Ecto neural progenitor cell (in vitro differentiated cells): ENCODE measurements at places on chromosomes 13 and 19.

GRCh38 chr19:3516675-3517207, 10.6 kb downstream of the FZR1 start:
- no peak for DNase-seq

GRCh38 chr19:2722541-2723344, 1.6 kb upstream of the DIRAS1 start:
- no peak for DNase-seq

DNA sequence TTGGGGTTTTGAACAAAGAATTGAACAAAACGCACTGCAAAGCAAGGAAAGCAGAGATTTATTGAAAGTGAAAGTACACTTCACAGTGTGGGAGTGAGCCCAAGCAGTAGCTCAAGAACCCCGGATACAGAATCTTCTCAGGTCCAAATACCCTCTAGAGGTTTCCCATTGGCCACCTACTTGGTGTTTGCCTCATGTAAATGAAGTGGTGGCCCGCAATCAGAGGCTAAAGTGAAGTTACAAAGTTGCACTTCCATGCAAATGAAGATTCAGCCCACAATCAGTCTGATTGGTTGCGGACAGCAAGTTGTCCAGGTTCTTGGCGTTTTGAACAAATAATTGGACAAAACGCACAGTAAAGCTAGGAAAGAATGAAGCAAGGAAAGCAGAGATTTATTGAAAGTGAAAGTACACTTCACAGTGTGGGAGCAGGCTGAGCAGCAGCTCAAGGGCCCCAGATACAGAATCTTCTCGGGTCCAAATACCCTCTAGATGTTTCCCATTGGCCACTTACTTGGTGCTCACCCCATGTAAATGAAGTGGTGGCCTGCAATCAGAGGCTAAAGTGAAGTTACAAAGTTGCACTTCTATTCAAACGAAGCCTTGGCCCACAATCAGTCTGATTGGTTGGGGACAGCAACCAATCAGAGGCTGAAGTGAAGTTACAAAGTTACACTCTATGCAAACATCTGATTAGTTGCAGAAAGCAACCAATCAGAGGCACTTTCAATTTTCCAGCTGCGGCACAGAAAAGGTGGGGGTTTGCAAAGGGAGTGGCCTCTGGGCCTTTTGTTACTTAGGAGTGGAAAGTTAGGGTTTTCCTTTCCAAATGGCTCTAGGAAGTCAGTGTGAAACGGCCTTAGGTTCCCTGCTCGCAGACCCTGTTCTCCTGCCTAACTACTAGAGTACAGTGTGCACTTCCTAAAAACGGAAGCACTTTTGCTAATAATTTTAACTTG, 4.8 kb upstream of the TM9SF2 start:
- no peak for DNase-seq

DNA sequence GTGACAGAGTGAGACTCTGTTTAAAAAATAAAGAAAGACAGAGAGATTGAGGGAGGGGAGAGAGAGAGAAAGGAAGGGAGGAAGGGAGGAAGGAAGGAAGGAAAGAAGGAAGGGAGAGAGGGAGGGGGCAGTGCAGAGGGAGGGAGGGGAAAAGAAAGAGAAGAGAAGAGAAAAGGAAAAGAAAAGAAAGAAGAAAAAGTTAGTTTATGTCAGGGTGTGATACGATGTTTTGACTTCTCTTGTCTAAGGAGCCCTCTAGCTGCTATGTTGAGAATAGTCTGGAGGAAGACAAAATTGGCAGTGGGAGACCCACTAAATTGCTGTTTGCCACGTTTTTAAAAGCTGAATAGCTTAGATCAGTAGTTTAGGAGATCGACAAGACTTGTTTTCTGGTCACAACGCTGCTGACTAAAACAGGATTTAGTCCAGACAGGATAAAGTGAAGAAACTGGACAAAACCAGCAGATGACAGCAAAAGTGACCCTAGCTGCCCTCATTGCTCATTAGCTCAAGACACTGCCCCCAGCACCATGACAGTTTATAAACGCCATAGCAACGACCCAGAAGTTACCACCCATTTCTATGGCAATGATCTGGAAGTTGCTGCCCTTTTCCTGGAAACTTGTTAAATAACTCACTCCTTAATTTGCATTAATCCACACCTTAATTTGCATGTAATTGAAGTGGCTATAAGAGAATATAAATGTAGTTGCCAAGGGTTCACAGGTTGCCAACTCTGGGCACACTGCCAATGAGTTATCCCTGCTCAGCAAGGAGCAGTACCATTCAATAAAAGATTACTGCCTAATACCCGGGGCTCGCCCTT, 11.1 kb downstream of the TEX101 start:
- no peak for DNase-seq

GRCh38 chr13:30816736-30817135, 81.4 kb downstream of the ALOX5AP start:
- DNase-seq: no peak

DNA sequence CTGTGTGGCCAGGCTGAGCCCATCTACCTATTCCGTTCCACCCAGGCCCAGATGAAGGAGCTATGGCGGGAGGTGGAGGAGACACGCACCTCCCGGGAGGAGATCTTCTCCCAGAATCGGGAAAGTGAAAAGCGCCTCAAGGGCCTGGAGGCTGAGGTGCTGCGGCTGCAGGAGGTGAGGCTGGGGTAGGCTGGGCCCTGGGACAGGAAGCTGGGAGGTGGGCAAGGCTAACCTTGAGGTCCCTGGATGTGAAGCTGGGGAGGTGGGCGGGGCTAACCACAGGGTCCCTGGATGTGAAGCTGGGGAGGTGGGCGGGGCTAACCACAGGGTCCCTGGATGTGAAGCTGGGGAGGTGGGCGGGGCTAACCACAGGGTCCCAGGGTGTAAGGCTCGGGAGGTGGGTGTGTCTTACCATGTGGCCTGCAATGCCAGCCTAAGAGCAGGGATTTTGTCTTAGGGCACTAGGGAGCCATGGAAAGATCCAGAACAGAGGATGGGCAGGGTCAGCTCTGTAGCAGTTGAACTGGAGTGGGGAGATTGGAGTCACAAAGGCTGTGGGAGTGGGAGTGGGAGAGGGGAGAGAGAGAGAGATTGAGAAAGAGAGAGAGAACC, 36.9 kb downstream of the KCNC3 start:
- DNase-seq: no peak

- DNase-seq: no peak
These were observed 4.4 kb downstream of the CLEC4M start for GRCh38 chr19:7767487-7767886.

- DNase-seq: no peak
These were observed 54.8 kb upstream of the MIR17HG start for GRCh38 chr13:91292630-91293221.

- peak; percentile 94 for DNase-seq
These were observed 4.3 kb downstream of the CD37 start for GRCh38 chr19:49339301-49340068.

- no peak for DNase-seq
These were observed 14.8 kb upstream of the GPI start for GRCh38 chr19:34350161-34350561.

- no peak for DNase-seq
These were observed 2.9 kb downstream of the RPS11 start for GRCh38 chr19:49499030-49499670.

GRCh38 chr19:22619932-22620331, 14.2 kb upstream of the ZNF492 start:
- DNase-seq: no peak

DNA sequence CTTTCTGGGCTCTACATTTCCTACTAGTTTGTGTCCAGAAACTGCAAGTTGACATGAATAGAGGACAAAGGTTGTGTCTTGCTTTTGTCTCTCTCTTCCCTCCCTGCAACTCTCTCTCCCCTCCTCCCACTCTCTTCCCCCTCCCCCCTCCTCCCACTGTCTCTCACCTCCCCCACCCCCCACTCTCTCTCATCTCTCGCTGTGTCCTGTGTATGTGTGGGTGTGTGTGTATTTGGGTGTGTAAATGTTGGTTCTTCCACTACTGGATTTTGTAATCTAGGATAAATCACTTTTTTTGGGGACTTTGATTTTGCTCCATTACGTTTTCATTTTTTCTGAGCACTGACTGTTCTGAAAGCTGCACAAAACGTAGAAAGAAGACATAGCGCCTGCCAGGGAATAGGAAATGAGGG, 48.4 kb downstream of the AKAP11 start:
- no peak for DNase-seq

DNA sequence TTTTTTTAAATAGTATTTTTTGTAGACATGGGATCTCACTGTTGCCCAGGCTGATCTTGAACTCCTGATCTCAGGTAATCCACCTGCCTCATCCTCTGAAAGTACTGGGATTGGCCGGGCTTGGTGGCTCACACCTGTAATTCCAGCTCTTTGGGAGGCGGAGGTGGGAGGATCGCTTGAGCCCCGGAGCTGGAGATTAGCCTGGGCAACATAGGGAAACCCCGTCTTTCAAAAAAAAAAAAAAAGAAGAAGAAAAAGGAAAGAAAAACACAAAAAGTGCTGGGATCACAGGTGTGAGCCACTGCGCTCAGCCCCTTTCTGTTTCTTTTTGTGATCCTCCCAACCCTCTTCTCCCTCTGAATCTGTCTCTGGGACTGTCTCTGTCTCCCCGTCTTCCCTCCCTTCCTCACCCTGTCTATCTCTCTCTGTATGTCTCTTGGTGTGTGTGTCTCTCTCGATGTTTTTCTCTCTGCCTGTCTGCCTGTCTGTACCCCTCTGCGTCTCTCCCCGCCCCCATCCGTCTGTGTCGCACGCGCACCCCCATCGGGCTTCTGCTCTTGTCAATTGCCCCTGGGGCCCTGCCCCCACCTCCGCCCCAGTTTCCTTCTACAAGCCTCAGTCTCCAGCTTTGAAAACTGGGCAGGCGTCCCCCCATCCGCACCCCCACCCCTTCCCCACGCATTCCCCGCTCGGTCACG, 540 bp upstream of the ZFP36 start:
- DNase-seq: no peak

- no peak for DNase-seq
These were observed 348.1 kb downstream of the FOXO1 start for GRCh38 chr13:40318366-40318765.

GRCh38 chr19:42322305-42322704, 3.1 kb upstream of the MEGF8 start:
- no peak for DNase-seq

DNA sequence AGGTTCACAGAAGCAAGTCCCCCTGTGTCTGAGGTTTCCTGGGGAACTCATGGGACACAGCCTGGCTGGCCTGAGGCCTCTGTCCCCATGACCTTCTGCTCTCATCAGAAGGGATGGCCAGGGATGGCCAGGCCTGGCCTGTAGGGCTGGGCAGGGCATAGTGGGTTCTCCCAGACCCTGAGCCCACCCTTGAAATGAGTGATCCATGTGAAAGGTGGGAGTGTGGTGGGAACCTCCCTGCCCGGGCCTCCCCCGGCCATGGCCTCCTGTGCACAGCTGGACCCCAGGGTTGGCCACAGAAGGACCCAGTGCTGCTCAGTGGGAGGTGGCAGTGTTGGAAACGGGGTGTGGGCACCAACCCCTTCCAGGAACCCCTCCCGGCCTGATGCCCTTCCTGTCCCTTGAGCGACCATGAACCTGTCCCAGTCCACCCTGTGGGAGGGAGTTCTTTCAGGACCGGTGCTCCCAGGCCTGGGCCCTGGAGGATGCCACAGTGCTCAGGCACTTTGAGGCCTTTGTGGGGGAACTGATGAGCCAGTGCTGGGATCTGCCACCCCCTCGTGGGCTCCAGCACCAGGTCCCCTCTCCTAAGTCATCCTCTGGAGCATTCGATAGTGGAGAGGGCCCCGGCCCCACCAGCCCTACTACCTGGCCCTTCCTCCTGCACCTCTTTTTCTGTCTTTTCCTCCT, 15.5 kb upstream of the ZNF14 start:
- no peak for DNase-seq

DNA sequence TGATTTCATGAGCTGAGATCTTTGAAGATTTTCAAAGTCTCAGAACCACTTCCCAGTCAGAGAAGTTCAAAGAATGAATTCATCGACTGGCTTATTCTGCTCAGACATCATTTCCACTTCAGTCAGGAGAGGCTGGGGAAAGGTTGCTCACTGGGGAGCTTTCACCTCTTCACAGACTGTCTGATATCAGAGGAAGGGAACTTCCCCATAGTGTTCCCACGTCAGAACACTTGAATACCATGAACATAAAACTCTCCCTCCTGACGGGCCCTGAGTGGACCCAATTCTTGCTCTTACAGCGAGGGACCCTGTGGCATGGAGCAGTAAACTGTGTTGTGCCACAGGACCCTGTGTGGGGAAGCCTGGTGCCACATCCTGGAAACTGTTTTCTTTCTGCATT, 492.6 kb downstream of the COG6 start:
- DNase-seq: no peak

GRCh38 chr19:47436712-47437401, 17.5 kb upstream of the MEIS3 start:
- peak; percentile 91 for DNase-seq

- no peak for DNase-seq
These were observed 837.2 kb upstream of the MIR17HG start for GRCh38 chr13:90510319-90510718.

DNA sequence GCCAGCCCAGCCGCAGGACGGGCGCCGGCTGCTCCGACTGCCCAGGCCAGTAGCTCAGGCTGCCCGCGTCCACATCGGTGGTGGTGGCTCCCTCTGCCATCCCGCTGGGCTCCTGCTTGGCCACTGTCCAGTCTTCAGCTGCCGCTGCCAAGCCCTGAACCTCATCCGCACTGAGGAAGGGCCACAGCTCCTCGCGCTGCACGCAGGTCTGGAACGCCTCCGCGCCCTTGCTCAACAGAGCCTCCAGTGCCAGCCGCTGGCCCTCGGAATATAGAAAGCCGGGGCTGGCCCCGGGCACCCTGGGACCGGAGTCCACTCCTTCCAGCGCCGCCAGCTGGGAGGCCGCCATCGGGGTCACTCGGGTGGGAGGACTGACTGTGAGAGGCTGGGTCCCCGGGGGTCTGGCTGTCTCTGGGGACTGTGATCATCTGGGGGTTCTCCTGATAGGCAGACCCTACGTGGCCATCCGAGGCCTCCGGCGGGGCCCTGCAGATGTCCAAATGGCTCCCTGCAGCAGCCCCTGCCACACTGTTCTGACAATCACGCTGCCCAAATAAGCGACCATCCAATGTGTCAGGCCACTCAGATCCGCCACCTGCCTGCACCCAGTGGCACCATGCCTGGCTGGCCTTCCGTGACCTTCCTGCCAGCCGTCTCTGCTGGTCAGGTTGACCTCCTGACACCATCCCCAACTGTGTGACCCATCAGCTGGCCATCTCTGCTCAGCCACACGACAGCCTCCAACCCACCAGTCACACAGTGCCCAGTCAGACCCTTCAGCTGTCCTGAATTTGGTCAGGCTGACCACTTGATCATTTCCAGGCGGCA, 1.6 kb downstream of the FAM83E start:
- peak; percentile 50 for DNase-seq

DNA sequence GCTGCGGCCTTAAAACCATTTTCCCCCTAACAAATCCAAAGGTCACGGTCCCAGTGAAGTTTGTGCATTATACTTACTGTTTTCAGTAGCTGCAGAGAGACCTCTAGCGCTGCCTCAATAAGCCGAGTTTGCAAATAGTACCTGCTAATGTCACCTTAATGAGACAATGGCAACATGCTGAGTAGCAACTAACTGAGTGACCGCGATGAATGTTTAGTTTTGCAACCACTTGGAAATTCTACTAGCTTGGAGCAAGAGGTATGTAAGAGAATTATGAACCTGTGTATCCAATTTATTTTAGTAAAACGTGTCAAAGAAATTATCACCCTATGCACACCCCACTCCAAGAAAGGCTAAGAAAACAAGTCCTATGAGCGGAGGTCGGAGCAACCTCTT, 1.2 kb downstream of the KPNA3 start:
- no peak for DNase-seq

GRCh38 chr13:68714292-68714691, 1393.3 kb upstream of the ATXN8OS start:
- no peak for DNase-seq

GRCh38 chr19:57773488-57773887, 4.0 kb downstream of the ZNF586 start:
- DNase-seq: no peak
